Mesenchymal stem cell (in vitro differentiated cells and primary cell): ENCODE measurements at places on chromosomes 12 and 14.

- peak overlapping the region; percentile 67 for H3K27ac ChIP-seq
- H3K4me1 ChIP-seq: peaks cover 35% of the 10 kb centered on the region
- H3K36me3 ChIP-seq: peaks cover 9% of the 10 kb centered on the region
- no peak overlapping the region for H3K4me3 ChIP-seq
These were observed 9.8 kb downstream of the RARG start for GRCh38 chr12:53222170-53222721.

DNA sequence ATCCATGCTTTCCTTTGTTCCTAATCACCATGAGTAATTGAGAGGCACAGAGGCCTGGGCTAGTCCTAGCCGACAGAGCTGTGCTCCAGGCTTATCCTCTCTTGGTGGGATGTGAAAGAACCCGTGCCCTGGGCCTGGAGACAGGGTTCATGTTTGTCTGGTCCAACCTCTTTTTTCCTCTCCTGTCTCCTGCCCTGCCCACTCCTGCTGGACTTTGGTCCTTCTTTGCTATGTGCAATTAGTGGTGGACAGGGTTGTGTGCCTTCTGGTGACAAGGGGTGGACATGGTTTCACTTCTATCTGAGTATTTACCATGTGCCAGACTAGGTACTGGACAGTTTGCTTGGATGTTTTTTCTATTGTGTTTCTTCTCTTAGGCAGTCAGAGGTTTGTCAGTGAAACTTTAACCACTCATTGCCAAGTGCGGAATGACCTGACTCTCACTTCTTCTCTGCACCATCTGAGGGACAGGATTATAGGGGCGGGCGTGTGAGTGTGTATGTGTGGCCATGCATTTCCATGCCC, 126.1 kb downstream of the SMOC1 start:
- peaks cover 29% of the 10 kb centered on the region for H3K4me1 ChIP-seq
- no peak overlapping the region for H3K4me3 ChIP-seq
- H3K27me3 ChIP-seq: no peaks in the 10 kb centered on the region
- no peak for DNase-seq

DNA sequence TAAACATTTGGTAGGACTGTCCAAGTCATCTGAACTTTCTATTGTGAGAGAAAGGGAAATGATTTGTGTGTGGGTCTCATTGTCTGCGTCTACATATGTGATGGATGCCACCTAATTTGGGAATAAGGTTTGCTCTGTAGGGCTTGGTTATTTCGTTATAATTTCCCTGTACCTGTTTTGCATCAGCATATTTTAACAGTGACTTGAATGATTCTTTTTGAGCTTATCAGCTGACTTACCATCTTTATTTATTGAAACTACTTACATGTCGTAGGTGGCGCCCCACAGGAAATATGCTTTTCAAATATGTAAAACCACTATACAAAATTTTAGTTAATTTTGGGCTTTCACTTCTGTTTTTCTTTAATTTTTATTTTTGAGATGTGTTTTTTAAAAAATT, 56.5 kb upstream of the BCAT1 start:
- no peak for DNase-seq
- no peaks in the 10 kb centered on the region for H3K27me3 ChIP-seq
- no peak overlapping the region for H3K4me3 ChIP-seq
- no peaks in the 10 kb centered on the region for H3K36me3 ChIP-seq
- H3K4me1 ChIP-seq: no peaks in the 10 kb centered on the region

DNA sequence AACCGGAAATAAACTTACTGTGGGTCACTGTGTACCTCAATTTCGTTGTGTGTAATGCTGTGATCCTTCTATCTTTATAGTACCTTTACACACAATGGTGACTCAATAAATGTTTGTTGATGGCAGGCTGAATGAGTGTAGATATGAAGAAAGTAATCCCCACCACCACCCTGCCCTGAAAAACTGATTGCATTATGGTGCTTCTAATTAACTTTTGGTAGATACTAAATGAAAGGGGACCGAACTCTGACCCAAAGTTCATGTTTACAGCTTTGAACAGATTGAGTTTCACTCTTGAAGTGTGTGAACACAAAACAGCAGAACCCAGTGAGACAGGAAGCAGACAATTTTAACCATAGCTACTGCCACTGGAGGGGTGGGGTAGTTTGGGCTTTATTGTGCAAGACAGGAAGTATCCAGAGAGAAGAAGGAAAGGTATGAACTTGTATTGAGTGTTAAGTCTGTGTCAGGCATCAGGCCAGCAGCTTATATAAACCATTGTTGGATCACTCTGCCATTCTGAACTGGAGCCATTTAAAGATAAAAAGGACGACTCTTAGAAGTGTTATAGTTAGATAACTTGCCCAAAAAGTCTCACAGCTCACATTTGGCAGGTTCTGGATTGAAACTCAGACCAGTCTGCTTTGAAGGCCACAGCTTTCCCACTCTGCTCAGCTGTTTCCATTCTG, 197.0 kb upstream of the AMIGO2 start:
- no peak overlapping the region for H3K27ac ChIP-seq
- no peak overlapping the region for H3K4me3 ChIP-seq
- H3K4me1 ChIP-seq: peaks cover 6% of the 10 kb centered on the region

DNA sequence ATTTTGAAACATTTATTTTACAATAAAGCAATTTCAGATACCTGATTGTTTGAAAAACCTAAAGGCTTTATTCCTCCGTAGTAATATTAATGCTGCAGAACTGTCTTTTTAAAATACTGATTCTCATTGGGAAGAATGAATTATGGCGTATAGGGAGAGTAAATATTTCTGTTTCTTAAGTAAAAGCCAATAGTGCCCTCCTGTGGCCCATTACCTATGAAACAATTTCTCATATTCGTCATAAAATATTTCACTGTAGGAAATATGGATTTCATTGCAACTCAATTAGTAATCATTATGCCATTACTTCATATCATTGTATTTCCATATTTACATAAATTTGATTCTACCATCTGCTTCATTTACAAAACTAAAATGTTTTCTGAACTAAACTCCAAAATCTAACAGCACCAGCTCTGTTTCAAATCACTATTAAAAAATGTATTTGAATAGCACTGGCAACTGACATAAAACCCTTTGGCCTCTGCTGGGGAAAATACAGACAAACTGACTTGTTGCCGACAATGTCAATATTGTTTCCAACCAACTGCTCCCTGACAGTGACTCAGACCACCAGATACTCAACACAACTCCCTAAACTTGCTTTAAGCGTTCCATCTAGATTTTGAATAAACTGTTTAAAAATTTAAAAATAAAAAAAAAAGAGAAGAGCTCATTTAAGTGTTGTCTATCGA, 290.3 kb downstream of the NAV3 start:
- DNase-seq: peak; percentile 15
- no peaks in the 10 kb centered on the region for H3K27me3 ChIP-seq
- H3K4me3 ChIP-seq: no peak overlapping the region
- peaks cover 16% of the 10 kb centered on the region for H3K36me3 ChIP-seq
- H3K4me1 ChIP-seq: peaks cover 7% of the 10 kb centered on the region
- no peak overlapping the region for H3K27ac ChIP-seq

GRCh38 chr12:116089080-116089479, 188.4 kb downstream of the MED13L start:
- H3K27me3 ChIP-seq: no peaks in the 10 kb centered on the region
- peaks cover 14% of the 10 kb centered on the region for H3K36me3 ChIP-seq

DNA sequence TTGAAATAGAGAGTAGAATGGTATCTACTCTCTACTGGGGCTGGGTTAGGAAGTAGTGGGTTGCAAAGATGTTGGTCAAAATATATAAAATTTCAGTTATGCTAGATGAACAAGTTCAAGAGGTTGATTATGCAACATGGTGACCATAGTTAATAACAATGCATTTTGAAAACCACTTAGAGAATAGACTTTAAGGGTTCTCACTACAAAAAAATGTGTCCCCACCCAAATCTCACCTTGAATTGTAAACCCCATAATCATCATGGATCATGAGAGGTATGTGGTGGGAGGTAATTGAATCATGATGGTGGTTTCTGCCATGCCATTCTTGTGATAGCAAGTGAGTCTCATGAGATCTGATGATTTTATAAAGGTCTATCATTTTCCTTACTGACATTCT, 94.0 kb downstream of the C12orf50 start:
- H3K36me3 ChIP-seq: no peaks in the 10 kb centered on the region
- H3K27me3 ChIP-seq: no peaks in the 10 kb centered on the region
- peaks cover 1% of the 10 kb centered on the region for H3K4me1 ChIP-seq
- H3K4me3 ChIP-seq: no peak overlapping the region
- no peak overlapping the region for H3K27ac ChIP-seq

GRCh38 chr12:82426081-82426480, 67.8 kb downstream of the METTL25 start:
- no peaks in the 10 kb centered on the region for H3K4me1 ChIP-seq
- DNase-seq: no peak
- H3K27me3 ChIP-seq: no peaks in the 10 kb centered on the region
